Nephron progenitor cell (in vitro differentiated cells): ENCODE measurements at places on chromosomes 6 and 20.

DNA sequence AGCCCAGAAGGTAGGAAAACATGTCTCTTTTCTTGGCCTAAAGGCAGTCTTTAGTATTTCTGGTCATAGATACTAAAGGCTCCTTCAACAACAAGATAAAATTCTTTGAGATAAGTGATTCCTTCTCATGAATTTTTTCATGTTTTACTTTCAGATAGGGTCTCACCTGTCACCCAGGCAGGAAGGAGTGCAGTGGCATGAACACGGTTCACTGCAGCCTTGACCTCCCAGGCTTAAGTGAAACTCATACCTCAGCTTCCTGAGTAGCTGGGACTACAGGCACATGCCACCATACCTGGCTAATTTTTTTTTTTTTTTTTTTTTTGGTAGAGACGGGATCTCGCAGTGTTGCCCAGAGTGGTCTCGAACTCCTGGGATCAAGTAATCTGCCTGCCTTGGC is 9.1 kb downstream of the PNLDC1 start:
- DNase-seq = no peak

DNA sequence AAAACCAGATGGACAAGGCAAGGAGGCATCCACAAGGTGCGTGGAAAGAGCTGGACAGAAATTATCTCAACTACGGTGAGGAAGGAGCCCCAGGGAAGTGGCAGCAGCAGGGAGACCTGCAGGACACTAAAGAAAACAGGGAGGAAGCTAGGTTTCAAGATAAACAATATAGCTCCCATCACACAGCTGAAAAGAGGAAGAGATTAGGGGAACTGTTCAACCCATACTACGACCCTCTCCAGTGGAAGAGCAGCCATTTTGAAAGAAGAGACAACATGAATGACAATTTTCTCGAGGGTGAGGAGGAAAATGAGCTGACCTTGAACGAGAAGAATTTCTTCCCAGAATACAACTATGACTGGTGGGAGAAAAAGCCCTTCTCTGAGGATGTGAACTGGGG is 26.8 kb downstream of the TRMT6 start:
- no peak for DNase-seq

DNA sequence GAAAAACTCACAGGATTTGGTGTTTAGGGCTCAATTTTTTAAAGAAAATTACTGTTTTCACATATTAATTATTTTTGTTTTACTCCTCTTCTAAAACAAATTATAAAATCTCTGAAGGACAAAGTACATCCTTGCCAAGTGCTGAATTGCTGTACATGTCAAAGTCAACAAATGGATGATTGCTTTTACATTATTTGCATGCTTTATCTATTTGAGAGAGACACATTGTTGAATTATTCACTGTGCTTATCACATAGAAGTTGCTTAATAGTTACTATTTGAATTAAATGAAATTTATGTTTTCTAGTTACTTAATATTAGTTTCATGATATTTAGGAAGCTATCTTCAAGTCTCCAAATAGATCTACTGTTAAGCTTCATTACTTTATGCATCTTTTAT is 318.6 kb upstream of the PTCHD4 start:
- no peak for DNase-seq

- DNase-seq = no peak
These were observed 35.6 kb downstream of the BRPF3 start for GRCh38 chr6:36232172-36232571.

GRCh38 chr6:123802351-123802696 is 1.3 kb upstream of the NKAIN2 start:
- DNase-seq = no peak

- DNase-seq = no peak
These were observed 123.0 kb downstream of the BANF2 start for GRCh38 chr20:17822540-17823408.

GRCh38 chr6:169861431-169862042 is 110.1 kb downstream of the ERMARD start:
- no peak for DNase-seq
